ENCODE measurements at places on chromosomes 2 and 18.

- no peak for DNase-seq
Measured at GRCh38 chr2:163771596-163771995, 35.8 kb upstream of the FIGN start.

- DNase-seq = no peak
Measured at GRCh38 chr2:53096351-53096750, 671.3 kb upstream of the CHAC2 start.

DNA sequence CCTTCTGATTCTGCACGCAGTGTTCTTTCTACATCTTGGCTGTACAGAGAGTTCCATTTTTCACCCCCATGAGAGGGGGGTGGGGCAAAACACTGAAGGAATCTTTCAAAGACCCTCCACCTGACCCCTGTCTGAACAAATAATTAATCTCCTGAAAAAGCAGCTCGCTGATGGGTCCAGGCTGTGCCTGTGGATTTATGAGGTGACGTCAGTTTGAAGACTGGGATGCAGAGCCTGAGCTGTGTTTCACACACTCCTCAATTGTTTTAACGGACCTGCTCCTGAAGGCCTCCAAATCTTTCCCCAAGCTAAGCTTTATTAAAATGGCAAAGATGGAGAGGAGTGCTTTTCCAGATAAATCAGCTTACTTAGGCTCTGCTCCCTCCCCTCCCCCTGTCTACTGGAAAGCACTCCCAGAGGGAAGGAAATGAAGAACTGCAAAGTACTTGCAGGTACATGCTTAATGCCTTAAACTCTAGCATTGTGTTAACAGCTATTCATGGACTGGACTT lies 390.2 kb upstream of the TNP1 start:
- DNase-seq = no peak

GRCh38 chr2:169462896-169463695 lies 16.2 kb upstream of the BBS5 start:
- DNase-seq = no peak

DNA sequence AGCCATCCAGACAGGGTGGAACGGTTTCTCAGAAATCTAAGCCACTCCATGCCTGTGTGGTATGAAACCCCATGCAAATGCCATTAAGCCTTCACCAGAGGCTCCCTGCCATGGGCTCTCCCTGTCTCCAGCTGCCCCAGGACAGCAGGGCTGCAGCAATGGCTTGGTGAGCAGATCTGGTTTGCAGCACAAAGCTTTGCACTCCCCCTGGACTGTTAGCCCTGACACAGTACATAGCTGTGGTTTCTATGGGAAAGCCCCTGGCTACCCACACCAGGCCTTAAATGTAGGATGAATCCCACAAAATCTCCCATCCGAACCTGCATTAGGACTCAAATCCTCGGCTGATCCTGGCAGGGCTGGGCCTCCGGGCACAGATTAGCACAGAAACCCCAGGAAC lies 291.6 kb downstream of the TNS1 start:
- no peak for DNase-seq
